ENCODE measurements at places on chromosomes 3 and 15.

DNA sequence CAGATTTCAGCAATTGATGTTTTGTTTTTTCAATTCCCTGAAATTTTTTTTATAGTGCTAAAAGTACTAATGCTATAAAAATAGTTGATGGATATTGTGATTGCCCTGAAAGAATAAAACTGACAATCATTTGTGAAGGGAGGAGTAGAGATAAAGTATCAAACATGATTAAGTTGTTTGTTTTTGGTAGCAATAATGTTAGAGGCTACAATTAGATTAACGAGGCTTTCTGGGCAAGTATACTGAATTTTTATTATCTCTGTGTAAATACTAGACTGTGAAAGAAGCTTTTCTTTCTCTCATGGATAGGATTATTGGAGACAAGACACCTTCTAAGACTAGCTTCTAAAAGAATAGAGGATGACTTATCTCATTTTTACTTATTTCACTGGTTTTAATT, 15.6 kb downstream of the NR1D2 start:
- DNase-seq, result no peak

DNA sequence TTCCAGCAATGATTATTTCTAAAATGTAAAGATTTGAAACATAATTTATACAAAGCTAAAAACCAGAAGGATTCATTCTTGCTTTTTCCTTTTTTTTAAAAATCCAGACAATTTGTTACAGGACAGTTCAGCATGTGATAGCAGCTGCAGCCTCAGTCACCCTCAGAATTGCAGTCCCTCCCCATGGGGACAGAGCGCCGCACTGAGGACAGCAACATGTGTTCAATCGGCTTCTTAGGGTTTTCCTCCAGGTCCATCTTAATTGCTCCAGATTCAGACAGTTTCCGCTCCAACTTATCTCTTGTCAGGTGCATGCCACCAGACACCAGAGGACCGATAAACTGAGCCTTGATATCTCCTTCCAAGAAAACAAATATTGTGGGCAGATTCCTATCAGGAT, 134.9 kb upstream of the TBC1D5 start:
- DNase-seq, result no peak

DNA sequence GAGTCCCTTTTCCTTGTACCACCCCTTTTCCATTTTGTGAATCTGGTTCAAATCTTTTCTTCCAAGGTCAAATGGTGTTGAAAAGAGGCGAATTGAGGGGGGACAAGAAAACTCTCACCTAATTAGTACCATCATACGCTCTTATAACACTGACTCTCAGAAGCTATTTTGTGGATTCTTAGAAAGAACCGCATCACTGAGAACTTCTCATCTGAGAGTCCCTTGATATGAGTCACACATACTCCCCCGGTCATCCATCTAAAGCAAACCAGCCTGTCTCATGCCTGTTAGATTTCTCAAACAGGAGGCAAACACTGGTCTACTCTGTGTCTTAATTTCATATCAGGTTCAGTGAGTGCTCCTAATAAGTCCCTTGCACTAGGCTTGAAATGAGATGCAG, 76.5 kb upstream of the SPRED1 start:
- no peak for DNase-seq

- no peak for DNase-seq
These were observed 31.8 kb upstream of the RARB start for GRCh38 chr3:25396251-25396650.

- no peak for DNase-seq
These were observed 581 bp downstream of the SH3BP5 start for GRCh38 chr3:15331606-15332404.

All from NCI-H2081 (cell line).